Breast epithelium (tissue), 4 donors: ENCODE measurements at places on chromosomes 1 and 21. TPM values are rescaled to one million over a fixed set of nuclear protein-coding genes. Genes with fewer than 3 reads are reported as not detected.

- no peak for DNase-seq
These were observed 426.7 kb downstream of the KCNT2 start for GRCh38 chr1:196181594-196181878.

- no peak for DNase-seq
These were observed 35.0 kb downstream of the OVGP1 start for GRCh38 chr1:111392460-111392945.

DNA sequence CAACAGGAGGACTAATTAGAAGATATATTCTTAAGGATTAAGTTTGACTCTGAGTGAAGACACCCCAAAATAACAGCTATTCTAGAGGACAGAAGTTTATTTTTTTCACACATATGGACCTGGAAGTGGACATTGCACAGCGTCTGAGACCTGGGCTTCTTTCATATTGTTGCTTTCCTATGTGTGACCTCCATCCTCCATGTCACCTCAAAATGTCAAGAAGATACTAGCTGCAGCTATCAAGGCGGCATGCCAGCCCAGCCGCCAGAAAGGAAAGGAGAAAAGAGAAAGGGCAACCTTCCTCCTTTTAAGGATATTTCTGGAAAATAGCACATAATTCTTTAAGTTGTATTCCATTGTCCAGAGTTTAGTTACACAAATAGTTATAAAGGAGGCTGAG lies 220.4 kb downstream of the PATJ start:
- no peak for DNase-seq

DNA sequence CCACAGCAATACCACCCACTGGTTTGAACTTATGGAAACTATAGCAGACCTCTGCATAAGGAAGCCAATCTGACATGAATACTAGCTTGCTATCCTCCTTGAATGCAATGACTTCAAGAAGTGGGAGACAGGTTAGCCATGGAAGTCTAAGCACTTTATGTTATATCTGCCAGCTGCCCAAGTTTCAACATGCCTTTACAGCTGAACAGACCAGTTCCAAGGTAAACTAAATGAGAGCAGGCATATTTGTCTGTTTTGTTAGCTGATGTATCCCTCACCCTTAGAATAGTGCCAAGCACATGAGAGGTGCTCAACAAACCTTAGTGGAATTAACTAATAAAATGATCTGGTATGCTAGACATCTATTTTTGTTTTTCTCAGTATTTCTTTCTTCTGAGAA lies 65.1 kb downstream of the ALG14 start:
- DNase-seq = no peak

The MAST2 gene
- 31.6 TPM for total RNA-seq

- no peak for DNase-seq
These were observed 13.6 kb downstream of the MTR start for GRCh38 chr1:236808564-236809130.

DNA sequence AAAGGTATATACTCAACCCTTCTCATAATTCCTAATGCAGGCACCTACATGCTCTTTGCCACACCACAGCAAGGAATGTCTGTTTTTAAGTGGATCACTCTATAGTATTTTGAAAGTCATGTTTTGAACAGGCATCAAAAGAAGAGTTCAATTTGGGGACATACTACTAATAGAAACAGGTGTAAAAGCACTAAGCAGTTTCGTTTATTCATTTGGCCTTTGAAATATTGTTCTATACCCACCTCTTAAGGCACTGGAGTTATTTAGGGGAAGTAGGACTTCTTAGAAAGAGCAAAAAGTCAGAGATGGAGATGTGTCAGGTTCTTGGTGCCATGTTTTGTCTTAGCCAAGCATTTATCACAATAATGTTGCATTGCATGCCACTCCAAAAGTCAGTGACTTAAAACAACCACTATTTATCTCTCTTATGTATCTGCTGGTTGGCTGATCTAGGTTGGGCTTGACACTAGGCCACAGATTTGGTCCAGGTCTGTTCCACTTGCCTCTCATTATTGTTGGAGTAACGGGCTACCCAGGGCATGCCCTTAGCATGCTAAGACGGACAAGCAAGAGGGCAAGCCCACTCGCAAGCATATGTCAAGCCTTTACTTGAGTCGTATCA lies 107.5 kb downstream of the RGL1 start:
- DNase-seq = no peak

The AADACL3 gene
- total RNA-seq = not detected

DNA sequence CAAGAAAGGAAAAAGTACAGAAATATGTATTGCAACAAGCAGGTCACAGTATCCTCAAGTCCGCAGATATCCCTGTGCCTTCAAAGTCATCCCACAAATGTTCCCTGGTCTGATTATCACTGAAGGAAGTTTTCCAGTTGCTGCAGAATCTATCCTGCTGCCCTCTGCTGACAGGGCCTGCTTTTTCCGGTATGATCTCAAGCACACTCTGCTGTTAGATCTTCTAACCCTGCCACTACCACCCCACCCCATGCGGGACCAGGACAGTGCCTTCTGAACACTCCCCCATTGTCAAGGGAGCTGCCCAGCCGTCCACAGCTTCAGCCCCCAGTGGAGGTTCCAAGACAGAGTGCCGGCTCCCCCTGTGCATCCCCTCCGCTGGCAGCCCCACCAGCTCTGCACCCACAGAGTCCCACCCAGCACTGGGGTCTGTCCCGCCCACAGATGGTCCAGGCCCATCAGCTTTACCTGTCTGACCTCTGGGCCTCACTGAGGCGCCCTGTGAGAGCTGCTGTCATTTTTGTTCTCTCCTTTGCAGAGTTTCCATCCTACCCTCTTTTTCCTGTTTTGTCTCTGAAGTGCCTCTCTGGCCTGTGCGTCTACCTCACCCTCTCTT lies 27.9 kb downstream of the FAM163A start:
- DNase-seq = no peak

DNA sequence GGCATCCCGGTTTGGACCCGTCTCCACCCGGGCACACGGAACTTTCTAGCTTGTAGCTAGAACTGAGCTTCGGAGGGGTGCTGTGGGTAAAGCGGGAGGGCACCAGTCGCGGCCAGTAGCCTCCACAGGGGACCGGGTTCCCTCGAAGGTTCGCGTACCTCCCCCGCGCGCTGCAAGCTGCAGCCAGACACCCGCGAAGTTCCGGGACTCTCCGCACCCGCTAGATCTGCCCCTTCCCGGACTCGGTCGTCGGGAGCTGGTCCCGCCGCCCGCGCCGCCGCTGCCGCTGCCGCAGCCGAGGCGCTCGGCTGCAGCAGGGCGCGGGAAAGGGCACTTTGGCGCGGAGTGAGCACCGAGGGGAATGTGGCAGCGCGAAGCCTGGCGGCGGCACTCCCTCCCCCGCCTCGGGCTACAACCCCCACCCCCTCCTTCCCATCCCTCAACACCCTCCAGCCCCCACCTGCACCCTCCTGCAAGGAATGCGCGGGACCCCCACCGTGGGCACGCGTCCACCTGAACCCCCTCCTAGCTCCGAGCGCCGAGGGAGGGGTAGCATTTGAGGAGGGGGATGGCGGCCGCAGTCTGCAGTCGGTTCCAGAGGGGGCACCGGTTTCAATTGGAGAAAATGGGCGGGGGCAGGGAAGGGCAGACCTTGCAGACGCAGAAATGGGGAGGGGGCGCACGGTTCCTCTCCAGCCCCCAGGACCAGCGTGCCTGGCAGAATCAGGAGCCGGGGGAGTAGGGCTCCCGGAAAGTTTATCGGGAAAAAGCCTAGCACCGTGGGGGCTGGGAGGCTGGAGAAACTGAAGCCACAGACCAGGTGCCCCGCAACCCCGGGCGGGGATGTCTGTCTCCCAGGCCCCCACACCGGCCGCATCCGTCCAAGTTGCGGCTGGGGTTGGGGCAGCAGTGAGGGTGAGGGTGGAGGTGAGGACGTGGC lies 968 bp downstream of the CSMD2 start:
- DNase-seq = no peak

- DNase-seq = no peak
These were observed 173.3 kb downstream of the FASLG start for GRCh38 chr1:172832006-172832725.

GRCh38 chr1:55820501-55820900 lies 605.3 kb upstream of the USP24 start:
- DNase-seq = no peak

The MYBPH gene
- not detected for total RNA-seq

DNA sequence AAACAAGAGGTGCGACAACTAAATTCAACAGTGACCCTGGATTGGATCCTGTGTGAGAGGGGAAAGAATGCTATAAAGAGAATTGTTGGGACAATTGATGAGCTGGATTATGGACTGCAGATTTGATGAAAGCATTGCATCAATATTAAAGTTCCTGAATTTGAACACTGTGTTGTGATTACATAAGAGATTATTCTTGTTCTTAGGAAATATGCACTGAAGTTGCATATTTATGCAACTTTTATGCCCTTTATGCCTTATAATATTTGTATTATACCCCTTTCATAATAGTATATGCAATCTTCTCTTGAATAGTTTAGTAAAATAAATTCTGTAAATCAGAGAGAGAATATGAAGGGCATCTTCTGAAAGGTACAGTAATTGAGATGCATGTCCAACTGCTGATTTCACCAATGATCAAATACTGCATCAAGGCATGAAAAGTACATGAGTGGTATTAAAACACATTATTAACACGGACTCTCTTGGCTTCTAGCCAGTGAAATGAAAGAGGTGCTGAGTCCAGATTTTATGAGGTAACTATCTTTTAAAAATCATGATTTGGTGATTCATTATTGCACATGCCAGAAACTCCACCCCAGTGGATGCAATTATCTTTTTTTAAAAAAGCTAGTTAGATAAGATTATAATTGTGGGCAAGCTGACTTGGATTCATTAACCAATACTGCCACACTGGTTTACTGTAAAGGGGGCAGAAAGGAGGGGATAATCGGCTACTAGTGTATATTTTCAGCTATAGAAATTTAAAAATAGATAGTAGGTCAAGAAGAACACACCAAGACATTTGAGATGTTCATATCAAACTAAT lies 19.9 kb upstream of the LPAR3 start:
- no peak for DNase-seq

- peak; percentile 69 for DNase-seq
These were observed 6.2 kb downstream of the TACSTD2 start for GRCh38 chr1:58570817-58571216.

- no peak for DNase-seq
These were observed 73.9 kb downstream of the PLXNA2 start for GRCh38 chr1:208170252-208170651.

DNA sequence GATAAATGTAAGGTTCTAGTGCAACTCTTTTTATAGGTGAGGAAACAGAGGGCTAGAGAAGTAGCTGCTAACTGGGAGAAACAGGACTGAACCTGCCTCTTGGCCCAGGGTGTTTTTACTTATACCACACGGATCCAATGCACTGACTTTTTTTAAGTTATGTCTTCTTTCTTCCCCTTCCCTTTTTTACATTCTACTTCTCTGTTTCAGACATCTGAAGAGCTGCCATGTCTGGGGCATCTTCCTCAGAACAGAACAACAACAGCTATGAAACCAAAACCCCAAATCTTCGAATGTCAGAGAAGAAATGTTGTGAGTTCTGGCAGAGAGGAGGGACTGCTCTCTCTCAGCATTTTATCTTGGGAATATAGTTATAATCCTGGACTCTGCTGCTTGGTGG lies 1.4 kb downstream of the PFKFB2 start:
- DNase-seq = no peak

The TAF1A gene
- total RNA-seq = 10.7 TPM

- no peak for DNase-seq
These were observed 59.9 kb downstream of the JAK1 start for GRCh38 chr1:64906447-64906846.
